ENCODE measurements at places on chromosomes 16 and 17.

GRCh38 chr17:73325527-73325842 lies 13.7 kb upstream of the CDC42EP4 start:
- DNase-seq, result peak; percentile 77

DNA sequence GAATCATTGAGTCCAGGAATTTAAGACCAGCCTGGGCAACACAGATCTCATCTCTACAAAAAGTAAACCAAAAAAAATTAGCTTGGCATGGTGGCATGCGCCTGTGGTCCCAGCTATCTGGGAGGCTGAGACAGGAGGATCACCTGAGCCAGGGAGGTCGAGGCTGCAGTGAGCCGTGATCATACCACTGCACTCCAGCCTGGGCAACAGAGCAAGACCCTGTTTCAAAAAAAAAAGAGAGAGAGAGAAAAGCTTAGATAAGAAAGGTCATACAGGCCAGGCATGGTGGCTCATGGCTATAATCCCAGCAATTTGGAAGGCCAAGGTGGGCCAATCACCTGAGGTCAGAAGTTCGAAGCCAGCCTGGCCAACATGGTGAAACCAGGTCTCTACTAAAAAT lies 63.5 kb upstream of the DNAH17 start:
- no peak for DNase-seq

- no peak for DNase-seq
Measured at GRCh38 chr17:1612400-1612799, 16.2 kb downstream of the SLC43A2 start.

DNA sequence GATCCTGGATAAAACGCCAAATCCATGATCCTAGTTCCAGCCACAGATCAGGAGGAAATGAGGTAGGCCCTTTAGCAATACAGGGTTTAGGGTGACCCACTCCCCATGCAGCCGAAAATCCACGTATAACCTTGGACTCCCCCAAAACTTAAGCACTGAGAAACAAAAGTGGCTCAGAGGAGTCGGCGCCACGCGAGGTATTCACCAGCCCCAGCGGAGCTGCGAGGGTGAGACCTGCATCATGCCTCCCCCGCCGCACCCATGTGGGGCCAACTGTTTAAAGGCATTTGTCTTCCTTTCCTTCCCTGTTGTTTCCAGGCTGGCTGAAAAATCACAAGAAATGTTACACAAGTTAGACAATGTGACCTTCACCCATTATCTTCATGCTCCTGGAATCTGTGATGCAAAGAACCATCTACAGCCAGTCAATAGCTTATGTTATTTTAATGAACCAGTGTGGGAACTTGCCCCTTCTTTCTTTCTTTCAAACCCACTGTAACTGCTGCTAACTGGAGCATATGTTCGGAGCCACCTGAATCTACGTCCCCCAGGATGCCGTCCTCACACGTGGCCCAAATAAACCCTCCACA lies 98.2 kb upstream of the METRNL start:
- no peak for DNase-seq

- DNase-seq, result no peak
Measured at GRCh38 chr17:50660887-50661345, 26.2 kb downstream of the ABCC3 start.

GRCh38 chr17:81930142-81931125 lies 2.9 kb upstream of the MAFG start:
- no peak for DNase-seq

- no peak for DNase-seq
Measured at GRCh38 chr17:81435652-81436293, 40.5 kb downstream of the BAHCC1 start.

- DNase-seq, result no peak
Measured at GRCh38 chr16:58367252-58367651, 25.0 kb upstream of the GINS3 start.

DNA sequence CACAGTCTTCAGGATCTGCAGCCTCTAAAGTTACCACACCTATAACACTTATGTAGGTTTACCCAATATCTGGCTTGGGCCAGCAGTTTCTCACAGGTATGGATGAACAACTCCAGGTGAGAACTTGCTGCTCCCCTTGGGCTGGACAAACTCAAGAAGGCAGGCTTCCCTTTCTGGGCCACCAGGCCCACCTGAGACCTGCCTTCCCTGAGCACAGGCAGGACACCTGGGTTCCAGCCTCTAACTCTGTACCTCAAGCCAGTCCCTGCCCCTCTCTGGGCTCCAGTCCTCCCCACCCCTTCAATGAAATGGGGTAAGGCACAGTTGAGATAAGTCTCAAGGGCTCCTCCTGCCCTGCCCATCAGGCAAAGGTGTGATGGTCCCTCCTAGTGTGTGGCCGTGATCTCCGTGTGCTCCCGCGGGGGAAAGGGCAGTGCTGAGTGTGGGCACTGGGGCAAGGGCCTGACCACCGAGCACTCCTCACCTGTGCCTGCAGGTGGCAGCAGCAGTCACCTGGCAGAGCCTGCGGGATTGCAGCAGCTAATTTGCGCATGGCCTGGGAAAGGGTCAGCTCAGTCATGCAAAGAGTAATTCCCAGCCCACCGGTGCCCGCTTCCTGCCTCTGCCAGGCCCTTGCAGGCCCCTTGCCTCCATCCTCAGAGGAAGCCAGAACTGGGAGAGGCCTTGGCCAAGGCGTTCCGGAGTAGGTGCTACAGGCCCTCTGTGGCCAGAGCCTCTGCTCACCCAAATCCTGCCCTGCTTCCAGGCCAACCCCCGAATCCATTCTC lies 28.2 kb upstream of the ADGRG1 start:
- DNase-seq, result peak; percentile 36

- no peak for DNase-seq
Measured at GRCh38 chr17:57373756-57374155, 117.4 kb downstream of the MSI2 start.

- peak; percentile 4 for DNase-seq
Measured at GRCh38 chr17:81095383-81095762, 60.4 kb downstream of the BAIAP2 start.

GRCh38 chr17:8740486-8740885 lies 4.2 kb downstream of the CCDC42 start:
- no peak for DNase-seq

- DNase-seq, result peak; percentile 86
Measured at GRCh38 chr16:48318630-48319029, 66.6 kb downstream of the SIAH1 start.

- DNase-seq, result no peak
Measured at GRCh38 chr16:49617016-49617629, 238.8 kb downstream of the ZNF423 start.

DNA sequence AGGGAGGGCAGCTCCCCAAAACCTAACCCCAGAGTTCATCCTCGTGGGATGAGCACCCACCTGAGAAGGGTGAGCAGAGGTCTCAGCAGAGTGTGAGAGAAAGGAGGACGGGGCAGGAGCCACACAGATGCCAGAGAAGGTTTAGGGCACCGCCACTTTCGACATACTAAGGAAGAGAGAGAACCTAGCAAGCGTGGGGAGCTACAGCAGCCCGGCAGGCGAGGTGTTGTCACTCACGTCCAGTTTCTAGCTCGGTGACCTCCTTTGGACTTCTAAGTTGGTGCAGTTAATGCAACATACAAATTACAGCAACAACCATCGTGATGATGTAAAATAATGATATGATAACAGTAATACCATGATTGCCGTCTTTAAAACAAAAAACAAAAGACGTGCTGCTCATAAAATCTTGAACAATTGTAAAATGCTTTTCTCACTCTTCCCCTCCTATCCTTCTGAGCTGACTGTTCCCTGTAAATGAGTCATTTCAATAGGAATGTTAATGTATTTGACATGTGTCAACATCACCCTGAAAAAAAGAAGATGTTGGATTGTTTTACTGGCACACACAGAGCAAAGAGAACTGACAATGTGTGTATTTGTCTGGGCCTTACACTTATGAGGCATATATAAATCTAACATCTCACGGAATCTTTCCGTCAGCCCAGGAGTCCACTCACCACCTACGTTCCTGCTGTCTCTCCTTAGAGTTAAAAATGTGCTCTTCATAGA lies 158.2 kb upstream of the MAF start:
- peak; percentile 63 for DNase-seq

- peak; percentile 48 for DNase-seq
Measured at GRCh38 chr16:13453938-13454553, 465.9 kb upstream of the ERCC4 start.
